ENCODE measurements at places on chromosomes 7 and 10.

GRCh38 chr10:21449288-21449966 is 76.1 kb downstream of the SKIDA1 start:
- DNase-seq: no peak

- no peak for DNase-seq
Observed at GRCh38 chr7:37570145-37570544, 113.4 kb upstream of the GPR141 start.

DNA sequence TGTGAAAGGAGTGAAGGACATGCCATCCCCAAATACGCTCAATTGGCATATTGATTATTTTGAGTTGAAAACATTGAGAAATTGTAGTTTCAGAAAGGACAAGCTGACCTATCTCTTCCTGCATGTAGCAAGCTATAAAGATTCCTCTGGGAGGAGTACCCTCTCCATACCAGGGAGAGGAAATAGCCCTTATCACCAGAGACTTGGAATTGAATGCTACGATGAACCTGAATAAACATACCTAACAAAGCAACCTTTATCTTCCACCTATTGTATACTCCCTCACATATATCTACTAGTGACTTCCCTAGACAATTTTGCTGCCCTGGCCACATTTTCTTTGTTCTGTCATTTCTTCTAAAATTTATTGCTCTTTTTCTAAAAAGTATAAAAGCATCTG is 150.2 kb upstream of the EEPD1 start:
- no peak for DNase-seq

GRCh38 chr10:103806395-103807187 is 48.8 kb downstream of the SH3PXD2A start:
- no peak for DNase-seq

- no peak for DNase-seq
Observed at GRCh38 chr10:127210936-127211466, 14.6 kb upstream of the INSYN2A start.

DNA sequence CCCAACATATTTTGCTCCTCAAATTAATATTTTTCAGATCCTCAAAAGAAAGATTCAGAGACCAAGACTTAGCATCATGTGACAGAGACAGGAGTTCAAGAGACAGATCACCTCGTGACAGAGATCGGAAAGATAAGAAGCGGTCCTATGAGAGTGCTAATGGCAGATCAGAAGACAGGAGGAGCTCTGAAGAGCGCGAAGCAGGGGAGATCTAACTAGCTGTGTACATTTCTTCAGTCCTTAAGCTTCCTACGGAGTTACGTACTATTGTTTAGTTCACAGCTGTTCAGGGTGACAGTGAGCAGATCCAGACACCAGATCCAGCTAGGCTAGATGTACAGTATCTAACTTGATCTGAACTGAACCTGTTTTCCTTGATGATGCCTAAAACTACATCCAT is 61.3 kb downstream of the KLRG2 start:
- DNase-seq: no peak

DNA sequence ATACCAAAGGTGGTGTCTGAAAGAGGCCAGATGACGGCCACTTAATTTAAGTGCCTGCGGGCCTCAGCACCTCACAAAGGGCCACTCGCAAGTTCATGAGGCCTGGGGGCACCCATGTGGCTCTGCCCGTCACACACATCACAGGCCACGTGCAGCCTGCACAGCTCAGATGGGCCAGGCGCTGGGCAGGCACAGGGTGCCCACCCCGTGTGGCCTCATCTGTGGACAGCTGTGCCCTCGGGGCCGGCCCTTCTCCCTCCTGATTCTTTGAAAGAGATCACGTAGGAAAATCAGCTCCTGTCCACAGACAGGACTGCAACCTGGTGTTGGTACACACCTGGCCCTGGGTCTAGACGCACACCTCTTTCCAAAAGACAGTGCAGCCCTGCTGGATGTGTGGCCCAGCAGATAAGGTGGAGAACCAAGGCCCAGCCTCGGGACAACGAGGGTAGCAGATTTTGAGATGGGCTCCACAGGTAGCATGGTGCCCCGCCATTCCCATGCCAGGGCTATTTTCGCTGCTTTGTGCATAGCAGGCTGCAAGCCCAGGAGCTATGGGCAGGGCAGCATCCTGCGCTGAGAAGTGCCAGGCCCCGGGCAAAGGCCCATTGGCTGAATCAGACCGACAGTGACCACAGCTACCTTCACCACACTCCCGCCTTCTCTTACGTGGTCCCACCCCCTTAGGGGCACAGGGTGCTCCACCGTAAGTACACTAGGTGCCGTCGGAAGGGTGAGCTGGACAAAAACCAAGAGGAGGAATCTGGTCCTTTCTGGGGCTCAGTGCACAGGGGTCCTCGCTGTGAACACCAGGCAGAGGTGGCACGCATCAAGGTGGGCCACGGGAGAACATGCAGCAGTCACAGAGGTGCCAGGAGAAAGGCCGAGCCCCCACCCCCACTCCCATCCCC is 124.5 kb downstream of the EBF3 start:
- DNase-seq: no peak

GRCh38 chr10:67401711-67402110 is 294.3 kb downstream of the CTNNA3 start:
- DNase-seq: no peak

GRCh38 chr10:15738270-15738925 is 18.7 kb upstream of the ITGA8 start:
- DNase-seq: no peak

DNA sequence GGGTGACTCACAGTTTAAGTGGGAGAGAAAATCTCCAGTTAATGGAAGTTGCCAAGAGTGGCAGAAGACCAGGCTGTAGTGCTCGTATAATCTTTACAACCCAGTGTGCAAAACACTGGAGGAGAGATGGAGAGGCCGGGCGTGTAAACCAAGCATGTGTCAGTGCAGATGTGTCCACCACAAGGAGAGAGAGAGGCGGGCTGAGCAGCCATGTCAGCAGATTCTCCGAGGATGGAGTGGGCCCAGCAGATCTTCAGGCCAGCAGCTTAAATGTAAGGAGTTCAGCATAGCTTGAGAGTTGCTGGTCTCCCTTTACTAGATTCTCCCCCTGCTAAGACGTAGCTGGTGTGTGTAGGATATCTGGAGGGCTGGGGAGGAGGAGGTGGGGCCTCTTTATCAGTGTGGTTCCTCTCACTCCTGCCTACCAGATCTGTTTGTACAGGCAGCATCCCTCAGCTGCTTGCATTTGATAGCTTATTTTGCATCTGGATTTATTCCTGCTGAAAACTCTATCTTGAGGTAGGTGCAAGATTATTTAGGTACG is 13.7 kb downstream of the BPGM start:
- no peak for DNase-seq

DNA sequence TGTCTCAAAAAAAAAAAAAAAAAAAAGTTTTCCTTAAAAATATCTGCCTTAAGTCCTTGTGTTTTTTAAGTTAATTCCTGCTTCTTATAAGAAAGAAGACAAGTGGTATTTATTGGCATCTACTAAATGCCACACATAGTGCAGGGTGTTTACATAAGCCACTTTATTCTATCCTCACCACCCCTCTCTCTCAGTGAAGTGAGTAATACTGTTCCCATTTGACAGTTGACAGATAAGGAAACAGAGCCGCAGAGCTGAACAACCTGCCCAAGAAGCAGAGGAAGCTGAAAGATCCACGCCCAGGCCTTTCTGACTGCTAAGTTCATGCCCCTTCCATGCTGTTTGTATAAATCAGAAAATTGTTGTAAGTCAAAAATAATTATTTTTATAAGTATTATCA is 54.1 kb downstream of the ABLIM1 start:
- DNase-seq: no peak

DNA sequence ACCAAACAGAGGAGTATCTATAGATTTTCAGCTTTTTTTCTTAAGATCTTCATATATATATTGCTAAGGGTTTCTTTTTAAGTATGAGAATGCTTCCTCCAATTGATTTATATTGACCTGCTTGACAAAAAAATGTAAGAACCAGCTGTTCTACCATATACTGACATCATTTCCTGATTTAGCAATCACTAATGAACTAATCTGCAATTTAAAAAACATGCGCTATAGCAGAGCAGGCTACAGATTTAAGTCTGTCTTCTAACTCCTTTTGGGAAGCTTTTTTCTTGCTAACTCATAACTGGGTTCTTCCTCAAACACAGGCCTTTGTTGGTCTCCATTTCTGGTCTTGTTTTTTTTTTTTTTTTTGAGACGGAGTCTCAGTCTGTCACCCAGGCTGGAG is 33.2 kb downstream of the ABCC2 start:
- no peak for DNase-seq

- peak; percentile 6 for DNase-seq
Observed at GRCh38 chr10:98404571-98405359, 10.2 kb downstream of the PYROXD2 start.

- DNase-seq: no peak
Observed at GRCh38 chr10:31702954-31703353, 225.7 kb downstream of the ARHGAP12 start.
